SHP77 treated with DMSO at 0.1 percent for 48 hours (cell line): ENCODE measurements at places on chromosomes 6 and 20.

DNA sequence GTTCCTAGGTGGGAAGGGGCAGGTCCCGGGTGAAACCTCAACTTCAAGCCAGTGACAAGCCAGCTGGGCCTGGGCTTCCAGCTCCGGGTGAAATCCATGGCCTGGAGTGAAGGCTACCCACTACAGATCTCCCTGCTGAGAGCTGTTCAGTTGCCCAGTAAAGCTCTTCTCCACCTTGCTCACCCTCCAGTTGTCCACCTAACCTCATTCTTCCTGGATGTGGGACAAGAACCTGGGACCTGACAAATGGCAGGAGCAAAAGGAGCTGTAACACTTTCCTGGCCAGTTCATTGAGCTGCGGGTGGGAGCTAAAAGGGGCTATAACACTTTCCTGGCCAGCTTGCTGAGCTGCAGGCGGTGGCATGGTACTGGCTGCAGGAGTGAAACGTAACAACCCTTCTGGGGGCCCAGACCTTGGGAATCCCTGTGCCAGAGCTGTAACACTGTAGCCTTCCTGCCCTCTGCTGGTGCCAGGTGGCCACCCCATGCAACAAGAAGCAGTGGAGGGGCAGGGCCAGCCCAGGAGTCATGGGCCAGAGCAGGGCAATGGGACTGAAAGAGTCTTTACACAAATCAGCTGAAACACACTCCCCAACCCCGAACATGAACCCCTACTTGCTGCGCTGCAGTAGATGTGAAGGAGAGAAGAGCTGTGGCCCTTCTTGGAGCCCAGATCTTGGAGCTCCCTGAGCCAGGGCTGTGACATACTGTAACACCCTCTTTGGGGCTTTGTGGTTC lies 3.6 kb upstream of the HINT3 start:
- DNase-seq, result peak; percentile 9

DNA sequence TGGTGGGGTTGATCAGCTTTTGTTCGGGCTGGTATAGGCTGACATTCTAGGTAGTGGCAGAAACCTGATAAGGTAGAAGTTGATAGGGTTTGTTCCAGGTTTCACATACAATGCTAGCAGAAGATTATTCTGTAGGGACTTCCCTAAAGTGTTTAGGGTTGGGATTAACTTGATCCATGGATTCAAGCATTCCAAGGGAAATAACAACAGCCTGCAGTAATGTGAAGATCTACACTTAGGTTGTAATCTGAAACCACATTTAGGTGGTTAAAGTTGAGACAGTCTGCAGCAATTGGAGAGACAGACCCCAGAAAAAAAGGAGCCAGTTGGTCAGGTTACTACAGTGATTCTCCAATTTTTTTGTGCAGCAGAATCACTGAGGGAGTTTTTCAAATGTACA lies 56.1 kb downstream of the GJA1 start:
- DNase-seq, result no peak

DNA sequence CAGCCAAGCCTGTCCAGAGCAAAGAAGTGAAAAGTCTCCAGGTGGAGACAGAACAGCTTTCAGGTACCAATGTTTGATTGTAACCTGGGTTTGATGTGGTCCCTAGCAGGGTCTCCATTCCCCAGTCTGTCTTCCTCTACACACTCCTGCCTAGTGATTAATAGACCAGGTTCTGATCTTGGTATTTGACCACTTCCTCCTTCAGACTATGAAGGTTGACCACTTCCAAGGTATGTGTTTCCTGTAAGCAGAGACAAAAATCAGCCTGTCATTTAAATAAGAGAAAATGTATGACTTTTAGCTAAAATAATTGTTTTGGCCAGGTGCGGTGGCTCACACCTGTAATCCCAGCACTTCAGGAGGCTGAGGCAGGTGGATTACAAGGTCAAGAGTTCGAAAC lies 41.8 kb upstream of the TOP1 start:
- DNase-seq, result no peak

GRCh38 chr6:63787021-63787420 lies 151.4 kb downstream of the PHF3 start:
- no peak for DNase-seq

GRCh38 chr6:110357664-110358552 lies at the start of gene METTL24:
Gene METTL24, minus strand, starts transcription at chr6:110358349. Its CDS starts 77 bp downstream, at chr6:110358272.
- DNase-seq, result no peak

- DNase-seq, result no peak
These were observed 63.4 kb downstream of the SYNE1 start for GRCh38 chr6:152573762-152574161.

- DNase-seq, result no peak
These were observed 144.1 kb downstream of the QRSL1 start for GRCh38 chr6:106773522-106773921.

DNA sequence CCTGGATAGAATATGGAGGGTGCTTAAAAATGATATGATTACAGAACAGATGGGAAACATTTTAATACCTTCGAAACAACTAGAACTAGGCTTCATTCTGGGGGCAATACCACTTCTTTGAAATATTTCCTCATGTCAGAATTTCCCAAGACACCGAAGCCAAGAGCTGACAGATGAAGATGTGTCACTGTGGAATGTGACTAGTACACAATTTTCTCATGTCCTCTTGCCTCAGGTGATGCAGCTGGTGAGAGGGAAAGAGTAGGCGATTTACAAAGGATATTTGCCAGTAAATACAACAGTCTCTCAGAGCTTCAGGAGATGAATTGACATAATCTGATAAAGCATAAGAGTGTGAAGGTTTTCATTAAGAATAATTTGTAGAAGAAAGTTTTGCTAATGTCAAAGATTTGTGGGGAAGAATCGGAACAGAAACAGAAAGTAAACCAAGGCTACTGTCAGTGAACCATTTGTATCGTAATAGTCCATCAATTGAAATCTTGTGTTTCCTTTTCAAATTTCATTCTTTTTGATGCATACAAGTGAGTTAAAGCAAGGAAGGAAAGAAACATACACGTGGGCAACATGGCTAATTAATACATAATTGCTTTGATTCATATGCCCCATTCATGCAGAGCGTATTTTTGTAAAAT lies 164.7 kb upstream of the CCN2 start:
- DNase-seq, result no peak
